ENCODE measurements at places on chromosomes 1 and 21.

- no peaks in the 10 kb centered on the region for H3K36me3 ChIP-seq
- peaks cover 37% of the 10 kb centered on the region for H3K4me1 ChIP-seq
- H3K4me3 ChIP-seq, result no peak overlapping the region
- H3K27me3 ChIP-seq, result no peaks in the 10 kb centered on the region
- no peak overlapping the region for H3K27ac ChIP-seq
Measured at GRCh38 chr1:154726443-154726842, 118.5 kb upstream of the ADAR start.

DNA sequence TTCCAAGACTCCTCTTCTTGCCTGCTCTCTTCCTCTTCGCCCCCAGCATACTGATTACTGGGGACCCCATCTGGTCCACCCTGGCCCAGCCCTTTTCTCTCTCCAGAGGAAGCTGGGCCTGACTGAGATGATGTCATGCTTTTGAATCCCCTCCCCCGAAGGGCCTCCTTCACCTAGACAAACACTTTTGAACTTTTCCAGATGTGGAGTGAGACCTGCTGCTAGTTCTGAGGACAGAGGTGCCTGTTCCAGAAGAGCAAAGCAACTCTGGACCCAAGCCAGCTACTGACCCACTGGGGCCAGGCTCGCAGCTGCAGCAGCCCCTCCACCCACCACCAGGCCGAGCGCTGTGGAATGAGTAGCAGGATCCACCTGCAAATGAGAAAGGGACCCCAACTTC, 8.4 kb downstream of the CD34 start:
- no peak overlapping the region for H3K4me3 ChIP-seq
- DNase-seq, result no peak
- H3K36me3 ChIP-seq, result no peaks in the 10 kb centered on the region
- H3K27ac ChIP-seq, result no peak overlapping the region
- peaks cover 19% of the 10 kb centered on the region for H3K4me1 ChIP-seq
- H3K27me3 ChIP-seq, result peaks cover 4% of the 10 kb centered on the region

- no peaks in the 10 kb centered on the region for H3K4me1 ChIP-seq
- no peak for DNase-seq
- H3K27me3 ChIP-seq, result no peaks in the 10 kb centered on the region
- H3K36me3 ChIP-seq, result no peaks in the 10 kb centered on the region
- no peak overlapping the region for H3K27ac ChIP-seq
- no peak overlapping the region for H3K4me3 ChIP-seq
Measured at GRCh38 chr1:70071601-70072000, 133.8 kb downstream of the LRRC40 start.

DNA sequence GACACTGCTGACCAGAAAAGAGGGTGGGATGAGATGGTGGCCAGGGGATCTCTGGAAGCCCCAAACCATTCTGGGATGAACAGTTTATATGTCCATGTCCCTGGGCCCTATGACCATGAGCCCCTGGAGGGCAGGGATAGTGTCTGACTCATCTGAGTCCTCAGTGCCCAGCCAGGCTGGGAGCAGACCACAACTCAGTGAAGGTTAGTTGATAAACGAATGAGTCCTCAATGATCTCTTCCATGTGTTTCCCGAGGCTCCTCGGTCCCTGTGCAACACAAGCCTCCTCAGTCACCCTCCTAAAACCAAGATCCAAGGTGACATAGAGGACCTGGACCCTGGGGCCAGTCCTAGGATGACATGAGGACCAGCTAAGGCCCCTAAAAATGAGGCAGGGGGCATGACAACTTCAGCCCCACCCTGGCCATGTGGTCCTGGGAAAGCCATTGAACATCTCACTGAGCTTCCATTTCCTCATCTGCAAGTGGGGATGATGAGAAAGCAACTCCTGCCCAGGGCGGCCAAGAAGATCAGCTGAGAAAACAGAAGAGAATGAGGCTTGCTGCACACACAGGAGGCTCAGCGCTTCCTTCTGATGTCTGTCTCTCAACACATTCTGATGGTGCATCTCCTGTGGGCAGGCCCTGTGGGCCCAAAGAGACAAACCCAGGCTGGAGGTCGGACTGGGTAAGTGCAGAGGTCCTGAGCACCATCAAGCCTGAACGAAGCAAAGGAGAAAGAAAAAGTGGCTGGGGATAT, 86.3 kb downstream of the GLIS1 start:
- H3K4me1 ChIP-seq, result no peaks in the 10 kb centered on the region
- no peak overlapping the region for H3K4me3 ChIP-seq
- peaks cover 25% of the 10 kb centered on the region for H3K27me3 ChIP-seq
- no peak for DNase-seq
- H3K36me3 ChIP-seq, result no peaks in the 10 kb centered on the region

- peaks cover 3% of the 10 kb centered on the region for H3K4me1 ChIP-seq
- no peak overlapping the region for H3K4me3 ChIP-seq
- H3K36me3 ChIP-seq, result no peaks in the 10 kb centered on the region
- no peak overlapping the region for H3K27ac ChIP-seq
Measured at GRCh38 chr1:207221934-207222351, 99.5 kb upstream of the CD55 start.

GRCh38 chr1:154219541-154219940, 1.2 kb upstream of the UBAP2L start:
- no peaks in the 10 kb centered on the region for H3K27me3 ChIP-seq
- H3K27ac ChIP-seq, result peak overlapping the region; percentile 96
- H3K4me3 ChIP-seq, result peak overlapping the region; percentile 90
- H3K36me3 ChIP-seq, result peaks cover 52% of the 10 kb centered on the region
- H3K4me1 ChIP-seq, result peaks cover 49% of the 10 kb centered on the region

DNA sequence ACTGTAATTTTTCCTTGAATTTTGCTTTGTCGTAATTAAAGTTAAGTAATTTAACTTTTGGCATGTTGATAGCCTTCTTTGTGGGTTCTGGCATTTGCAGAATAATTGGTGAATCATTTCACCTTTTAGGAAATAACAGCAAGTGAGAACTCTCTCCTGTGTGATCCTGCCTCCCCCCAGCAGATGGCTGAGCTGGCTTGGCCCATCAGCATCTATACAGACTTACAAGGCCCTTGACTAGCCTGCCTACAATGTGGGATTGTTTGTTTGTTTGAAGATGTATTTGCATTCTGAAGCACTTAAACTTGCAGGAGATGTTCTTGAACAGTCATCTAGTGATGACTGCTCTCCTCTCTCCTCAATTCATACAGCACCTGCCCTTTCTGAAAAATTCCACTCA, 55.9 kb downstream of the MACO1 start:
- no peaks in the 10 kb centered on the region for H3K27me3 ChIP-seq
- peaks cover 18% of the 10 kb centered on the region for H3K4me1 ChIP-seq
- DNase-seq, result no peak

- H3K27me3 ChIP-seq, result peaks cover 13% of the 10 kb centered on the region
- DNase-seq, result no peak
- H3K4me3 ChIP-seq, result no peak overlapping the region
Measured at GRCh38 chr1:87951852-87952251, 623.2 kb downstream of the LMO4 start.

DNA sequence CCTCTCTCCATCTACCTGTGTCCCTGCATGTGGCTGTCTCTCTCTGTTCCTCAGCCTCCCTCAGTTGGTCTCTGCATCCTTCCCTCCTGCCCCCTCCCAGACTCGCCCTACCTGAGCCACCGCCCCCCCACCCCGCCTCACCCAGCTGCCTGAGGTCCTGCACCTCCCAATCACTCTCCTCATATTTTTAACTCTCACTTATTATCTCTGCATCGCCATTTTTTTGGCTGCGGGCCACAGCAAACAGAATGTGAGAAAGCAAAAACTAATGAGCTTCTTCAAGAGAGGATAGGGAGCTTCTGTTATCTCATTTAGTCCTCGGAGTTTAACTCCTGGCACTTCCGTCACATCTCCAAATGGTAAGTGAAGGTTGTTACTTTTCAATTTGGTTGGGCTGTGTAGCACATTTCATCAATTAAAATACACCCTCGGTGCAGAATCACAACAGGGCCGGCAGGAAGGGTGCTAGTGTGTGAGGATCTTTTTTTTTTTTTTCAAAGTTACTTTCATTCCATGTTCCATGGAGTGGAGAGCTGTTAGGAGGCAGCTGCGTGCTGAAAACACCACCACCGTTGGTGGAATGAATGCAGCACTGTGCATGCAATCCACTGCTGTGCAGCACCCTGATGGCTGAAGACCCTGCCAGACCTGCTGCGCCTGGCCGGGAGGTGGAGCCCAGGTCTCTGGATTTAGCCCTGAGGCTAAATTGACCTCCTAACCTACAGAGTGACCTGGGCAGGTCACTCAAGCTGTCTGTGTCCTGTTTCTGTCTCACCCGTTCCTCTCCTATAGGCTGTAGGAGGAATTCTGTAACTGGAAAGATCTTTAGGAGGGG, 157.2 kb upstream of the NFIA start:
- no peaks in the 10 kb centered on the region for H3K27me3 ChIP-seq
- H3K4me3 ChIP-seq, result no peak overlapping the region
- no peaks in the 10 kb centered on the region for H3K36me3 ChIP-seq
- H3K4me1 ChIP-seq, result no peaks in the 10 kb centered on the region

GRCh38 chr1:174828264-174828663, 171.5 kb upstream of the CACYBP start:
- H3K4me1 ChIP-seq, result peaks cover 2% of the 10 kb centered on the region
- H3K4me3 ChIP-seq, result no peak overlapping the region
- H3K27ac ChIP-seq, result no peak overlapping the region
- DNase-seq, result no peak
- H3K36me3 ChIP-seq, result no peaks in the 10 kb centered on the region

- H3K4me3 ChIP-seq, result no peak overlapping the region
- no peak for DNase-seq
- no peak overlapping the region for H3K27ac ChIP-seq
- H3K4me1 ChIP-seq, result no peaks in the 10 kb centered on the region
- H3K36me3 ChIP-seq, result no peaks in the 10 kb centered on the region
Measured at GRCh38 chr1:24779689-24780464, 34.6 kb downstream of the CLIC4 start.

DNA sequence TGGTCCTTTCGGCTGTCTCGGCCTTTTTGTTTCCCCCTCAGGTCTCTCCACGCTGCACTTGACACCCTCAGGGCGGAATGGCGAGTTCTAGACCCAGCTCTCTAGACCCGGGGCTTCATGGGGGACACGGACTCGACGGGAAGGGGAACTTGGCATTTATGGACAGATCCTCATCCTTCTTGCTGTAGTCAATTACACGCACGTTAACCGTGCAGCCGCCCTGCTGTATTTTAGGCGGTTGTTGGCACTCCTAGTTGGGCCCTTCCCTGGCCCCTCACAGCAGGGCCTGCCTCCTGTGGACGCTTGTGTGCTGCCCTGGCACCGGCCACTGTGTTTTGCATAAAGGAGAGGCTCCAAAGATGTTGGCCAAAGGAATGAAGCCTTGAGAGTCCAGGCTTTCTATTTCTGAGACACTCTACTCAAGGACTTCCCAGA, 558 bp upstream of the BTG3 start:
- H3K4me1 ChIP-seq, result peaks cover 42% of the 10 kb centered on the region
- H3K27ac ChIP-seq, result peak overlapping the region; percentile 82
- peak overlapping the region; percentile 81 for H3K4me3 ChIP-seq
- H3K36me3 ChIP-seq, result peaks cover 22% of the 10 kb centered on the region
- DNase-seq, result peak; percentile 5
- no peaks in the 10 kb centered on the region for H3K27me3 ChIP-seq

- DNase-seq, result no peak
- no peak overlapping the region for H3K27ac ChIP-seq
- no peak overlapping the region for H3K4me3 ChIP-seq
Measured at GRCh38 chr1:223331301-223331700, 32.7 kb downstream of the SUSD4 start.

- H3K36me3 ChIP-seq, result no peaks in the 10 kb centered on the region
- H3K4me1 ChIP-seq, result no peaks in the 10 kb centered on the region
- H3K27me3 ChIP-seq, result peaks cover 20% of the 10 kb centered on the region
- DNase-seq, result no peak
- no peak overlapping the region for H3K4me3 ChIP-seq
Measured at GRCh38 chr1:157278383-157279137, 140.4 kb upstream of the ETV3 start.

DNA sequence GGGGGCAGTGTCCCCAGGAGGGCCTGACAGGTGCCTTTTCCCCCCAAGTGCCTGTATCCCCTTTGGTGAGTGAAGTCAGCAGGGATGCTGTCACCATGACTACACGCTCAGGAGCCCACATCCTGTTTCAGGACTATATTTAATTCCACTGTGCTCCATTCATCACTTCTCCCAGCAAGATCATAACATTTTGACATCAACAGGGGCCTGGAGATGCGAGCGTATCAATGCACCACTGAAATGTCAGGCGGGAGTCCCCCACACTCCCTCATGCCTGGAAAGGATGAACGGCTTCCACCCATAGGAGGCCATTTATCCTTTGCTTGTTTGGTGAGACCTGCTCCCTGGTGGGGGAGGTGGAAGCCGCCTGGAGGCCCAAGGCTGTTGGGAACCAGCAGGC, 119.1 kb downstream of the PTPRU start:
- H3K27me3 ChIP-seq, result peaks cover 14% of the 10 kb centered on the region
- no peaks in the 10 kb centered on the region for H3K4me1 ChIP-seq
- H3K36me3 ChIP-seq, result no peaks in the 10 kb centered on the region
- H3K4me3 ChIP-seq, result no peak overlapping the region
- H3K27ac ChIP-seq, result no peak overlapping the region
- DNase-seq, result no peak

- H3K27me3 ChIP-seq, result peaks cover 10% of the 10 kb centered on the region
- H3K4me3 ChIP-seq, result no peak overlapping the region
- H3K36me3 ChIP-seq, result no peaks in the 10 kb centered on the region
- H3K4me1 ChIP-seq, result no peaks in the 10 kb centered on the region
Measured at GRCh38 chr1:223256034-223256433, 107.9 kb downstream of the SUSD4 start.

DNA sequence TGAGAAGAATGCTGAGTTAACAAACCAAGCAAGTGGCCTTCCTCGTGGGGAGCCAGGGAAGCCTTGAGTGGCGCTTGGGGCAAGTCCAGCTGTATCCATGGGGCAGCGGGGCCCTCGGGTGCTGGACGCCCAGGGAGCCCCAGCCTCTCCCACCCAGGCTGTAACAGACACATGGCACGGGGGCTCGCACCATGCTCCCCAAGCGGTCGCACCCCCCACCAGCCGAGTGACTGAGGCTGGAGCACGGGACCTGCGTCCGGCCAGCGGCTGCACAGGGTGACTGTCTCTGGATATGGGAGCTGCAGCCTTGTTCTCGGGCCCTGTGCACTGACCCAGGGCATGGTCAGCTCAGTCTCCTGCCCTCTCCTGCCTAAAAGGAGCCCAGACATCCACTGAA, 53.9 kb upstream of the ACTRT2 start:
- no peaks in the 10 kb centered on the region for H3K36me3 ChIP-seq
- no peak for DNase-seq
- no peaks in the 10 kb centered on the region for H3K27me3 ChIP-seq
- no peak overlapping the region for H3K4me3 ChIP-seq
- H3K27ac ChIP-seq, result no peak overlapping the region

GRCh38 chr1:208043691-208044181, 132.8 kb upstream of the CD34 start:
- H3K4me1 ChIP-seq, result peaks cover 16% of the 10 kb centered on the region
- H3K4me3 ChIP-seq, result peak overlapping the region; percentile 7
- H3K36me3 ChIP-seq, result no peaks in the 10 kb centered on the region
- peaks cover 6% of the 10 kb centered on the region for H3K27me3 ChIP-seq

GRCh38 chr1:85363092-85363491, 86.7 kb upstream of the BCL10 start:
- no peaks in the 10 kb centered on the region for H3K36me3 ChIP-seq
- no peak for DNase-seq
- H3K4me1 ChIP-seq, result no peaks in the 10 kb centered on the region
- H3K27me3 ChIP-seq, result peaks cover 9% of the 10 kb centered on the region
- H3K4me3 ChIP-seq, result no peak overlapping the region
- no peak overlapping the region for H3K27ac ChIP-seq

Data from T-helper 2 cell treated with Interferon-gamma antibody and Interleukin-4, amounts not matched to agents 5 μg/mL and 100 μg/mL, for 36 hours (primary cell).